ENCODE measurements at places on chromosomes 7 and 10.
A peak's percentile ranks its signal among the peaks of the same experiment; 100 is the strongest.

DNA sequence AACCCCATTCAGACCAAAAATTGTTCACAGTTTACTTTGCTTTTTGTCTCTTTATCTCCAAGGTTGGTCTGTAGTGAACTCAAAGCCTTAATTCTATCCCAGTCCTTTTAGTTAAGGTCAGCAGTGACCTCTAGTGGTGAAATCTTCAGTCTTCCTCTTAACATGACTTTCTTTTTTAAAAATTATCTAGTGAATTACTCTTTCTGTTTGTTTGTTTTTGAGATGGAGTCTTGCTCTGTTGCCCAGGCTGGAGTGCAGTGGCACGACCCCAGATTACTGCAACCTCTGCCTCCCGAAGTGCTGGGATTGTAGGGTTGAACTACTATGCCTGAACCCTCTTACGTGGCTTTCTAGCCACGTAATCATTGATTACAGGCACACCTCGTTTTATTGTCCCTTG is 25.0 kb downstream of the ZNF487 start:
- peak; percentile 98 for DNase-seq

DNA sequence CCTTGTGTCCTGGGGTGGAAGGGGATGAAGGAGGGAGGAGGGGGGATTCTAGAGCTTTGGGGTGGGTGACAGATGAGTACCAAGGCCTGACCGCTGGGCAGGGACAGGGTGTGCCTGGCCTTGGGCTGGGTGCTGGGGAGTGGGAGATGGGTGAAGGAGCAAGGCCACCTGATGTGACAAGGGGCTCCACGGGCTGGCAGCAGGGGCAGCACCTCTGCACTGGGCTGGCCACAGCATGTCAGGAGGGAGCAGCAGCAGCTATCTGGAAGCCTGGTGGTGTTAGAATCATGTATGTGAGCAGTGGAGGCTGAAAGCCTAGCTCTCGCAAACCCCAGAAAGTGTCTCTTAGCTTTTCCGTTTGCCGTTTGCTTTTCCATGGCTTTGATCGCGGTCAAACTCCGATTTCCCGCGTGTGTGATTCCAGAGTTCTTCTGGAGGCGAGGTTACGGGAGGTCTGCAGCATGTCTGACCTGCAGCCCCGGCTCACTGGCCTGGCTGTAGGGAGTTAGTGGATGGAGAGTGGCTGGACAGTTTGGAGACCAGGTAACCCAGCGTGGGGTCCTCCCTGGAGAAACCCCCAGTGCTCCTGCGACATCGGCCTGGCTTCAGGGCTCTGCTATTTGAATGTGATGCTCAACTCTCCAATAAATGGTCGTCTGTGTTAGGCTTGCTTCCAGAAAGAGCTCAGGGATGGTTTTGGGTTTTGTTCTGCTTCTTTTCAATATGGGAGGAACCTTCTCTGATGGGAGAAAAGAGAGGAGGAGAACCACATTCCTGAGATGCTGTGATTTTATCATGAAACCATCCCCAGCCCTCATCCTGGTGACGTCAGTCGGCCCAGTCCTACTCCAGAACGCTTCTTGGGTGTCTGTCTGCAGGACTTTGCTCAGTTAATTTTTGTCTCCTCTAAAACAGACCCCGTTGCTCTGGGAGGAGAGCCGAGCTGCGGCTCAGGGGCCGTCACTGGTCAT is 105.5 kb downstream of the CUX1 start:
- DNase-seq, result no peak

- DNase-seq, result no peak
Observed at GRCh38 chr7:130904031-130904757, 170.2 kb upstream of the KLF14 start.

- DNase-seq, result no peak
Observed at GRCh38 chr7:18637516-18637915, 142.0 kb downstream of the HDAC9 start.

DNA sequence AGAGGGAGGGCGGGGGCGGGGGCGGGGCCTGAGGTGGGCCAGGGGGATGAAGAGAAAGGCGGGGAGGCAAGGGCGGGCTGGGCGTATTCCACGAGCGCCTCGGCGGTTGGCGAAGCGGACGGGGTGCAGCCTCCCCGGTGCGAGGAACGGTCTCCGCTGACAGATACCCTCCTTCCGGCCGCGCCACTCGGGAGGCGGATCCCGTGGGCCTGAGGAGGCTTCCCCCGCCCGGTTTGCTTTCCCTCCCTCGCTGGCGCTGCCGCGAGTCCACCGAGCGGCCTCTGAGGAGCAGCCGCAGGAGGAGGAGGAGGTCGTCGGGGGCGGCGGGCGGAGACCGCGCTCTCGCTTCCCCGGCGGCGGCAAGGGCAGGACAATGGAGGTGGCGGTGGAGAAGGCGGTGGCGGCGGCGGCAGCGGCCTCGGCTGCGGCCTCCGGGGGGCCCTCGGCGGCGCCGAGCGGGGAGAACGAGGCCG is at the start of gene TRIM24:
Gene TRIM24, plus strand, starts transcription at position 84 of the 473 bp plus-strand sequence. Its CDS starts 290 bp downstream, at position 374.
- peak; percentile 97 for DNase-seq

- no peak for DNase-seq
Observed at GRCh38 chr7:156609010-156609877, 31.3 kb upstream of the RNF32 start.

GRCh38 chr7:41925946-41926345 is 223.1 kb upstream of the INHBA start:
- no peak for DNase-seq

DNA sequence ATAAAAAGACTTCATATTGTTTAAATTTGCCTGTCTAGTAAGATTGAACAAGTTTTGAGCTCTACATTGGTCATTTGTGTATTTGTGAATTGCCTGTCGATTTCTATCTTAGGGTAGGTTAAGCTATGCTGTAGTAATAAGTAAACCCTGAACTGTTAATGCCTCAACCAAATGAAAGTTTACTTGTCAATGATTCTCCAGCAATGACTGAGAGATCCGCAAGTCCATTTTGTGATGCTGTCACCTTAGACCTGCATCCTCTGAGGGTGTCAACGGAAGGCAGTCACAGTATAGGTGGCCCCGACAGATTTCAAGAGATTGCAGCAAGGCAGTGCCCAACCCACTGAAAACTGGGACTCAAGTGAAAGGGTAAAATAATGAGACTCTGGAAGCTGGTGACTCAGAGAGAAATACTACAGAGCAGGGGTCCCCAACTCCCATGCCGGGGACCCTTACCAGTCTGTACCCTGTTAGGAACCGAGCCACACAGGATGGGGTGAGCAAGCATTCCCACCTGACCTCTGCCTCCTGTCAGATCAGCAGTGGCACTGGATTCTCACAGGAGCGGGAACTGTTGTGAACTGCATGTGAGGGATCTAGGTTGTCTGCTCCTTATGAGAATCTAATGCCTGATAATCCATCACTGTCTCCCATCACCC is 10.8 kb upstream of the PHYH start:
- DNase-seq, result no peak

- no peak for DNase-seq
Observed at GRCh38 chr10:105068497-105068896, 427.4 kb downstream of the SORCS3 start.

GRCh38 chr7:39463252-39463651 is 103.0 kb upstream of the YAE1 start:
- no peak for DNase-seq

GRCh38 chr10:21212348-21212747 is 313.1 kb downstream of the SKIDA1 start:
- peak; percentile 81 for DNase-seq

DNA sequence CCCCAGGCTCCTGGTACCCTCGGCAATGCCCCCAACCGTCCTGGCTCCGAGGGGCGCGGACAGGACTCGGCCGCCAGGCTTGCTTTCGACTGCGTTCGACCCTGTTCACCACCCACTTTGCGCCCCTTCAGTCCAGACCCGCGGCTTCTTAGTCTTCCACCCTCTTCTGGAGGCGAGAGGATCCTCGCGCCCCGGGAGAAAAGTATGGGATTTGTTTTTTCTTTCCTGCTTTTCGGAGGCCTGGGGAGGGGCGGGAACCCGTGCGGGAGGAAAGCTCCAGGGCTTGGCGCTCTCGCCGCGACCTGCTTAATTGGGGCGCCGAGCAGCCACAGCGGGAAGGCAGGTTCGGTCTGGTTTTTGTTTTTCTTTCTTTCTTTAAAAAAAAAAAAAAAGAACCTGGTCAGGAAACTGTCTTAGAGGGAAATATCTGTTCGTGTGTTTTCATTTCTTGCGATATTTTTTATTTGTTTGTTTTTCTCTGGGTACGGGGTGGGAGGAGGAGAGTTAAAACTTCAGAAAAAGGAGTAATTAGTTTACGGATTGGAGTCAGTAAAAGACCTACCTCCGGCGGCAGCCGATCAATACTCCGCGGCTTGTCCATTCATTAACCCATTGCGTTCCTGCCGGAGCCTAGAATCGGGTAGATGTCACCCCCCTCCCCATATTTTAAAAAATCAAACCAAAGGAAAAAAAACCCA is 1.6 kb downstream of the EMX2 start:
- DNase-seq, result no peak

- no peak for DNase-seq
Observed at GRCh38 chr7:10474048-10474447, 499.6 kb upstream of the PHF14 start.

DNA sequence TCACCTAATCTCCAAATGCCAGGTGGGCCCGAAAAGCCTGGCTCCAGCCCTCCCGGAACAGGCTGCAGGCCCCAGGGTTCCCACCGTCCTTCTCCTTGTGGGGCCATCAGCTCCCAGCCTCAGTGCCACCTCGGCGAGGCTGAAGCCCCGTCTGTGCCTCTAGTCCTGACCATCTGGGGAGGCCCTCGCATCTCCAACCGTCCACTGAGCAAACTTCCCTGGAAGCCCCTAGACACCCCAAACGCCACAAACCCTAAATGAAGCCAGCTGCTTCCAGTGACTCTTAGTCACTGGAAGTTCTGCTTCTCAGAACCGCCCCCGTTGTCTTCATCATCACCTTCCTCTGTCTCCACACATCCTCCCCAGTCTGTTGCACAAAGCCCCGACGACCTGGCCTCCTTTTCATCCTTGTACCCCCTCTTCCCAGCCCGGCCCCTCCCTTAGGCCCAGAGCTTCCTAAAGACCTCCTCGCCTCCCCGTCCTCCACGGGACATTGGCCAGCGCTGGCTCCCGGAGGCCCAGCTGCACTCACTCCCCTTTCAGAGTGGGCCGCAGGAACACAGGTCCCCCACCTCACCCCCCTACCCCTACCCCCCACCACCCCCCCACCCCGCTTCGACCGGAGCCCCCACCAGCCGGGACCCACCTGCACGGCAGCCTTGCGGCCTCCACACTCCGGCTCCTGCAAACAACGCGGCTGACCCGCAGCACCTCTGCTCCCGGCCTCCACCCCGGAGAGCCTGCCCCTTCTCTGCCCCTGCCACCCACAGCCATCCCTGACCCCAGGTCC is 1.1 kb upstream of the DIP2C start:
- DNase-seq, result no peak

GRCh38 chr7:116873619-116874018 is 11.2 kb downstream of the CAPZA2 start:
- no peak for DNase-seq

DNA sequence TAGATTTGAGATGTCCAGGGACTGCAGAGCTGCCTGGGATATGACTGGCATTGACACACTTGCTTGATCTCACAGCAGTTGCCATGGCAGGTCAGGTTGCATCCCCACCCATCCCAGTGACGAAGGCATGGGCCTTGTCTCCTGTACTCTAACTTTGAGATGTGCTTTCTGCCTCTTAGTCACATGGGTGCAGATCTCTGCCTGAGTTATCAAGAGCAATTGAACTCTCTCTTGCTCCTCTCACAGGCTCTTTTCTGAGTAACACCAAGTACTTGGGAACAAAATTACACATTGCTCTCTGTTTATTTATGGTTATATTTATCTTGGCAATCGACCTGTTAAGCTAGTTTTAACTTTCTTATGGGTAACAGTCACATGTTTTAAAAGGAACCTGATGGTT is 237.3 kb downstream of the NSUN6 start:
- DNase-seq, result no peak

- DNase-seq, result no peak
Observed at GRCh38 chr7:64099656-64100531, 54.7 kb downstream of the ZNF727 start.

DNA sequence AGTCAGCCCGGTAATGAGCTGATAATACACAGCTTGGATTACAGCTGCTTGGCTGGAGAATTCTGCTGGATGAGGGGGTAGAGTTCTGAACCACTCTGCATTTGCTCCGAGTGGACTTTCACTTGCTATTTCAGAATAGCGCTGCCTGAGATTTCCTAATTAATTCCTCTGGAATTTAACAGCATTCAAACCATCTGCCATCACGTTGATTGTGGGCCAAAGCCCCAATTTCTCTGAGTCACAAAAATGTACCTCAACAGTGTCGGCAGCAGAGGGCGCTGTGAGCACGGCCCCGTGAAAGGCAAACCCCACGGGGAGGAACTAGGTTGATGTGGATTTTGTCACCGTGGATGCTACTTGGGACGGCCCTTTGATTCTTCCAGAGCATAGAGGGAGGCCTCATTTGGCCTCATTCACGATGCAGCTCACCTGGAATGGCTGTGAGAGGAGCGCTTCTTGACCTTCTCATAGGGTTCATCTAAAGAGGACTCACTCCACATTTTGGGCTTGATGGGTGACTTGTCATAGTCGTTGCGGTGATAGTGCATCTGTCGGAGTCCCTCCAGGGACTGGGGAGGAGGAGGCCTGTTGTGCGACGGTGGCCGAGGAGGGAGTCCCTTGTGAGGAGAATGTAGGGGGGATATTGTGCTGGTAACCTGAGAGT is 73.3 kb downstream of the PRPF18 start:
- peak; percentile 59 for DNase-seq

- DNase-seq, result peak; percentile 32
Observed at GRCh38 chr7:103343758-103344452, 662 bp downstream of the DNAJC2 start.

DNA sequence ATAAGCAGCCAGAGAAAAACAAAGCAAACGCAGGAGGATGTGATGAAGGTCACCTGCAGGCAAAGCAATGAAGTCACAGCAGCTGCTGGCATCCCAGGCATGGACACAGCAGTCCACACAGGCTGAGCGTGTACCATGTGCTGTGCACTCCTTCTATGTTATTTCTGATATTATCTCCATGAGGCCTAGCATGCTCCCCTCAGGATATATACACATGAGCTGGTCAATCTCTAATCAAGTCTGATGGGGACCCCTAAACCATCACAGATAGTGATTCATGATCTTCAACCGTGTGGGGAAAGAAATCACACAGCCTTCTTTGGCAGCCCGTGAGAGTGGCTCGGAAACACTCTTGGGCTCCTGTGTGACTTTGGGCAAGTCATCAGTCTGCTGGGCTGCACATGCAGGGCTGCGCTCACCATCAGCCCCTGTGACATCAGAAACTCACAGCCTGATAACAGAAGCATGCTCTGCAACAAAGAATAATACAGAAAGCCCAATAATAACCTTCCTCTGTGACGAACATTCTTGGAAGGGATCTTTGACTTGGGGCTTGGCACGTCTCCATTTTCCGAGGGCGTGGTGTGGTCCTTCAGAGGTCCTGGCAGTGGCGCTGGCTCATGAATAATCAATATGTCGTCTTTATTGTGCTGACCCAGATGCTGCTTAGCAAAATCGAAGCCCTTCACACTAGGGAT is 83.0 kb upstream of the ATP6V0A4 start:
- no peak for DNase-seq

- no peak for DNase-seq
Observed at GRCh38 chr7:65840446-65840845, 32.4 kb upstream of the VKORC1L1 start.

DNA sequence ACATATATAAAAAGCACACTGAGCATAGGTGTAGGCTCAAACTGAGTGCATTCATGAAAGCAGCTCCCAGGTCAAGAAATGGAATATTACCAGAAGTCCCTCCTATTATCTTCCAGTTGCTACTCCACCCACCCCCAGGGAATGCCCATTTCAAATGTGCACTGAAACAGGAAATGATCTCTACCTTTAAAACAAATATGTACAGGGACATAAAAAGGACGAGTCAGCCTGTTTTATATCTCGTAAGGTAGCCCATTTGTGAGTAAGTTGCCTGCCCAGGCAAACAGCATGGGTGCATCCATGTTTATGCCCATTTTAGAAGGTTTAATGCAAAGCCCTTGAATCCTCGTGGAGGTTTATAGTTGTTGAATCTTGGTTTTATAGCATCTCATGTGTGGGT is 10.4 kb downstream of the FFAR4 start:
- no peak for DNase-seq

Measured in Kasumi-1 (cell line).